ENCODE measurements at places on chromosomes 3 and 15.

DNA sequence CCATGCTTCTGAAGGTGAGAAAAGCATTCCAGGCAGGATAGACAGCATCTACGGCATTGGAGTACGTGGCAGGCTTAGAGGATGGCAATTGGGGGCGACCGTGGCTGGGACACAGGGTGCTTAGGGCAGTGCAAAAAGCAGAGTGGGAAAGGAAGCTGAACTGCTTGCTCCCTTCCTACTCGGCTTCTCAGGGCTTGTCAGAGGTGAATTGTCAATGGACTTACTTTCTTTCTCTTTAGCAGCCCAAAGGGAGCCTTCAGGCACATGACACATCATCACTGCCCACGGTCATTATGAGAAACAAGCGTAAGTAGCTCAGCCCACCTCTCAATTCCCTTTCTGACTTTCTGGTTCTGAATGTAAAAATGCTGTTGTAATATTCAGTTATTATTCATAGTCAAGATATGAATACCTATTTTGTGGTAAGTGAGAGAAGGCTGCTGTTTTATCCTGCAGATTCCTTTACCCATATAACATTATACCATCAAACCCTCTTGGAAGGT, 84.3 kb downstream of the KLHL25 start:
- no peak for DNase-seq

GRCh38 chr15:67120839-67121643, 55.6 kb downstream of the SMAD3 start:
- DNase-seq: peak; percentile 74

DNA sequence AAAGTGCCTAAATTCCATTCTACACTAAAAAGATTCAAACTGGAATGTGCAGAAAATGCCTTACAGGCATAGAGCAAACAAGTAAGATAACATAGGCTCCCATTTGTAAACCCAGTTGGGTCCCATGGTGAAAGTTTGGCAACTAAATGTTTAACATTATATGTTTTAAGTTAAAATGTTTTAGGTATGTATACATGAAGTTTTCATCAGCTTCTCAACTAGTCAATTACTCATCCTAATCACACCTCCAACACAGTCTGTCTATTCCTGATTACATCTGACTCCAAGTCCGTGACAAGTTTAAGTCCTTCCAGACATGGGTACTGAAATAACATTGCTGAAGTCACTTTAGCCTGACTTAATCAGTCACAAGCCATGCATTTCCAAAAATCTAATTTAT, 25.0 kb downstream of the MYLK start:
- peak; percentile 24 for DNase-seq

DNA sequence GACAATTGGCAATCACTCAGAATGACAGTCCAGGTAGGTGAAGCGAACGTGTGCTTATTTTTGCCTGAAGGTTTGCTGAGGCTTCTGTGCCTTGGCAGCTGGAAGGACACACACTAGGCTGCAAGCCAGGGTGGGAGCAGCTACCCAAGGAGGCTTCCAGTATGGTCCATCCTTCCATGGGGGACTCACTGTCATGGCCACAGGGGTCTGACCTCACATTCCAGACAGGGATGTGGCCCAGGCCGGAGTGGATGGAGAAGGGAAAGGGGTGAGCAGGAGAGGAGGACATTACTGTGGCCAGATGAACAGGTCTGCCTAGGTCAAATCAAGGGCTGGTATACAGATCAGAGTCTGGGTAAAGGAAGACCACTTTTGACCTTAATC, 247.7 kb downstream of the ADAMTS17 start:
- no peak for DNase-seq

GRCh38 chr15:77898811-77899730, 178.4 kb downstream of the TBC1D2B start:
- no peak for DNase-seq

- DNase-seq: no peak
Observed at GRCh38 chr15:49145651-49146609, 9.5 kb downstream of the COPS2 start.
